Activated B cell treated with CpG ODN at 0.5 μM for 24 hours (primary cell): ENCODE measurements at places on chromosomes 3 and 15. TPM values are rescaled to one million over a fixed set of nuclear protein-coding genes. Genes with fewer than 3 reads are reported as not detected.

DNA sequence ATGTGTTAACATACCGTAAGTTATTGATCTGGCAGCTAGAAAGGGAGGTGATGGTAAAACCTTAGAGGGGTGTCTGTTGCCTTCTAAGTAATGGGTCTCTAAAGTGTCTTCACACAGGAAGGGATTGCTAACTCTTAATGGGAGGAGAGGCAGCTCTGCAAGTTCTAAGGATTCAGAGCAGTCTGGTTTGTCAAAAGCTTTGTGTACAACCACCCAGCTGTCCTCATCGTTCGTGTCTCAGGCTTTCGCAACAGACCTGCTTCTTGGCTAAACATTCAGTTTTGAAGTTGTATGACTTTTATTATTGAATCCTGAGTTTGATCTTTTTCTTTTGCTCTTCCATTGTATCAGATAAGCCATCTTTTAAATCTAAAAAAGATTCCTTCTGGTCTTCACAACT lies 404.9 kb downstream of the SQOR start:
- no peak for DNase-seq

GRCh38 chr15:62107571-62108121 lies 40.9 kb downstream of the C2CD4A start:
- no peak for DNase-seq

DNA sequence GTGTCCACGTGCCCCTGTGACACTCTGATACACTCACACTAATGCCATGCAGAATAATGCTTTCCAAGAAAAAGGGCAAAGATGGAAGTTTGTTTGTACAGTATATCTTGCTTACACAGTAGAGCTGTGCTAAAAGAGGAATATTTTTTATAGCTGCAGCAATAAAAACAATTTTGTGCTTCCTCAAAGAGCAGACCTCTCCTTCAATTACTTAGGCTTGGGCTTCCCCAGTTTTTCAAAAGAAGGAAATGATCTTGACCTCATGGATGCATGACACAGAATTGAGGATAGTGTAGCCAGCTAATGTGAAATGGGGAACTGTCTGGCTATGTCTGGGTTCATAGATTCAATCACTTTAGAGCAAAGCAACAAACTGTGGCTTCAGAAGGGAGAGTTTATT lies 137.4 kb downstream of the STT3B start:
- no peak for DNase-seq

- no peak for DNase-seq
Measured at GRCh38 chr3:70315021-70315420, 2.6 kb upstream of the MDFIC2 start.

DNA sequence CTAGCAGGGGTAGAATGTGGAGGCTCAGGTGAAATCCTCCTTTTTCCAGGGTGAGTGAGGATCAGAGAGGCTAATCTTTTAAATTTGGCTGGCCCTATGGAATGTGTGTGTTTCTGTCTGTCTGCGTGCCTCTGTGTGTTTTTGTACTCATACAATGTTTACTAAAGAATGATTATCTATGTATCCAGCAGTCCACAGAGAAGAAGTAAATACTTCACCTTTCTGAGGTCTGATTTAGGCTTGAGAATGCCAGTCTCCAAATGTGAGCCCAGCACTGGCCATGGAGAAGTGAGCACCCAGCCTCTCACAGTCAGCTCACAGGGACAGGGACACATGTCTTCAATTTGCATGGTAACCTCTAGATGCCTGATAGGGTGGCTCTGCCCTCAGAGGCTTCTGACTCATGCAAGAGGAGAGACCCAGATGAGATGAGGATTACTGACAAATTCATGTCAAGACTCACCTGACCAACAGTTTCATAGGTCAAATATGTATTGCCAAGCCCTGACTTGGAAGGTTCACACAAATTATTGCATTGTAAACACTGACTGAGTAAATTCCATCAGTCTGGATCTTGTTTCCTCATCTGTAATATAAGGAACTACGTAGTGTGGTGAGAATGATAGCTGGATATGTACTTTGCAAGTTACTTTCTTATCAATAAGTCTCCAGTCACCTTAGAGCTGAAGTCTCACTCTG lies 31.0 kb downstream of the ENTPD3 start:
- no peak for DNase-seq

DNA sequence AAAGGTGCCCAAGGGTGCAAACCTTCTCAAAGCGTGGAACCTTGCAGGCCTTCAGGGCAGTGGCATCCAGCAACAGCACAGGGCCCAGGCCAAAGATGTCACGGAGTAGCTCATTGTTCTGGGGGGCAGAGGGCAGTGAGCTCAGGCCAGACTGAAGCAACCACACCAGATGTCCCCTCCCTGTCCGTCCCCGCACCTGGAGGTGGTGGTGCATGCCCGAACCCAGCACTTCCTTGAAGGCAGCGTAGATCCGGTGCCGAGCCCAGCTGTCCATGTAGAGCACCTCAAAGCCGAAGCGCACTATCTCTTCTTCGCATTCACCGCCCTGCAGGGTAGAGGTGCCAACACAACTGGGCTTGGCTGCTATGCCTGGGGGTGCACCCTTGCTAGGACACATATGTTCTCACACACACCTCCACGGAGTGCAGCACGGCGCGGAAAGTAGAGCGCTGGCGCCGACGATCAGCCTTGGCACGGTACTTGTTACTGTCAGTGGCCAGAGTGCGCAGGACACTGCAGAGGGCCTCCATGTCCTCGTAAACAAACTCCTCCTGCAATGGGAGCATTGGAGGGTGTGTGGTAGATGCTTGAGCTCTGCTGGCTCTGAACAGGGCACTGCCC lies 3.7 kb downstream of the IFRD2 start:
- DNase-seq: no peak

DNA sequence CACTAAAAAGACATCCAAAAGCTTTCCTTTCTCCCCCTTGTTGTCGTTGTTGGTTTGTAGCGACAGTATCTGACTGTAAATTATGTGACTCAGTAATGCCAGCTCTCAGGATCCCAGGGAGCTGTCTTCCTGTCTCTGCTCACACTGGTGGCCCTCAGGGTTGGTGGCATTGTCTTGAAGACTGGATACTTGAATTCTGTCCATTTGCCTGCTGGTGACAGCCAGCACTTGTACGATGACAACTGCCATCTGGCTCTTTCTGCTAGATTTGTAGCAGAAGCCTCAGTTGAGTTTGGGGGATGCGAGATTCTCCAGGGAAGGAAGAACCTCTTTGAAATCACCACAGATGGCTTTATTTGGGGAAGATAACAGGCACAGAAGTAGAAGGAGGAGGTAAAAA lies 120.8 kb downstream of the ARPP21 start:
- no peak for DNase-seq

GRCh38 chr15:100383302-100384107 lies 41.7 kb upstream of the ADAMTS17 start:
- no peak for DNase-seq

DNA sequence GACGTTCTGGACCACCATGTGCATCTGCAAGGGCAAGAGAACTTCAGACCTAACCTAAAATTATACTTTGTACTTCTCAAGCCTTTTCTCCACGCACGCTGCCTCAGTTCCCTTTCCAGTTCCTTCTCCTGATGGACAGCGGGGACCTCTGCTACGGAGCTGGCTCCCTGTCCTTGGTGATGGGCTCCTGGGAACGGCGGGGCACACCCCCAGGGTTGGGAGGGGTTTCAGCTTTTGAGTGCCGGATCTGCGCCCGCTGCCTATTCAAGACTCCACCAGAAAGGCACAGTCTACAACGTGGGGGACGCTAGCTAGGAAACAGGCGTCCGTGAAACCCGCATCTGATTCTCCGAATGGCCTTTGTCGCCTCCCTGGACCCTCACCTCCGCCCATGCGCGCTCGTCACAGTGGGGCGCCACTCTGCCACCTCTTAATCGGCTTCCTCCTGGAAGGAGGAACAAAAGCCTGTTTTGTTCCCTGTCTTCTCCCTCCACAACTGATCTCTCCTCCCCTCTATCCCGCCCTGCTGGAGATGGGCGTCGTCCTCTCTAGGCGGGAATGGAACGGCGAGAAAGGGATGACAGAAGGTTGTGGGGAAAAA lies 2.2 kb downstream of the GPR149 start:
- DNase-seq: no peak

GRCh38 chr3:62876064-62876463 lies 848 bp upstream of the CADPS start:
- no peak for DNase-seq

DNA sequence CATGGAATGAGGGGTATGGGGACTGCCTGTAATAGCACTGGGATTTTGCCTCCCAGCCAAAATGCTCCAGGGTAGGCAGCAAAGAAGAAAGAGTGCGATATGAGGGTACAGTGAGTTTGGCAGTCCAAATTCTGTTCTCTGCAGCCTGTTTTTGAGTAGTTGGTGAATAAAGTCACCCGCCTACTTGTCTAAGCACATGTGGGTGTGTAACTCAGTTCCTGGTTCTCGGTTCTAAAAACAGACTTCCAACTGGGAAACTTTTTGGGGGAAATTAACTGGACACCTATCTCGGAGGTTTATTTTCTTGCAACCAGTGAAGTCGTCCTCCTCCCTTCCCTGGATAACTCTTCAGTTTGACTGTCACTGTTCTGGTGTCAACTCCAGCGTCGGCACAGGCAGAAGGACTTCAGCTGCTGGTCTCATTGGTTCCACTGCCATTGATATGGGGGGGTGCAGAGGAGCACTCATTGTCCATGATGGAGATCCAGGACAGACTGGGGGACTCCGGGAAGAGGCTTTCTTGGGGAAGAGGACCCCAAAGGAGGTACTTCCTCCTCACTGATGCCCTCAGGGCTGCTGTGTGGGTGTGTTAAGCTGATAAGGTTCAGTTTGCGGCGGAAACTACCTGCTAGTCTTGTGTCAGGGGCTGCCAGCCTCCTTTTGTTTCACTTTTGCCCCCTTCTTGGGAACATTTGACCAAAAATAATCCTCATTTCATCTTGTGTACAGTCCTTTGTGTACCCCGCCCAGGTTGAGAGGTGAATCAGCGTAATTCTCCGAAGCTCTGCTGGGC lies 13.2 kb downstream of the GHRL start:
- DNase-seq: no peak

- no peak for DNase-seq
Measured at GRCh38 chr3:170732660-170733245, 137.2 kb downstream of the RPL22L1 start.

DNA sequence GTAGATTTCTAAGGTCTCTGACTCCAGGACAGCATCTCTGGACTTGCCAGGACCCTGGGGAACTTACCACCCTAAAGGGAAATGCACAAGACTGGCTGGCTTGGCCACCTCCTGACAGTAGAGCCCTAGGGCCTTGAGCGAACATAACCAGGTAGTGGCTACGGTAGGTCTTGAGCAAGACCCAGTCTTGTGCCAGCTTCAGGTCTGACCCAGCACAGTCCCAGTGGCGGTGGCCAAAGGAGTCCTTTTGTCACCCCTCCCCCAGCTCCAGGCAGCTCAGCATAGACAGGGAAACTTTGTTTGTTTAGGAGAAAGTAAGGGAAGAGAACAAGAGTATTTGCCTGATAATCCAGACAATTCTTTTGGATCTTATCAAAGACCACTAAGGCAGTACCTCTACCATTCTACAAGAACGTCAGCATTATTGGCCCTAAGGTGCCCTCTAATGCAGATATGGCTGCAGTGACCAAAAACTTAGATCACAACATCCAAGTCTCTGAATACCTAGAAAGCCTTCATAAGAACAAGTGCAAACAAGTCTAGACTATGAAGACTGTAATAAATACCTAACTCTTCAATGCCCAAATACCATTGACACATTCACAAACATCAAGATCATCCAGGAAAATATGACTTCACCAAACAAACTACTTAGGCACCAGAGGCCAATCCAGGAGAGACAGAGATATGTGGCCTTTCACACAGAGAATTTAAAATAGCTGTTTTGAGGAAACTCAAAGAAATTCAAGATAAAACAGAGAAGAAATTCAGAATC lies 38.7 kb upstream of the FBN1 start:
- DNase-seq: no peak

GRCh38 chr3:165532851-165533250 lies 304.4 kb downstream of the BCHE start:
- DNase-seq: no peak

DNA sequence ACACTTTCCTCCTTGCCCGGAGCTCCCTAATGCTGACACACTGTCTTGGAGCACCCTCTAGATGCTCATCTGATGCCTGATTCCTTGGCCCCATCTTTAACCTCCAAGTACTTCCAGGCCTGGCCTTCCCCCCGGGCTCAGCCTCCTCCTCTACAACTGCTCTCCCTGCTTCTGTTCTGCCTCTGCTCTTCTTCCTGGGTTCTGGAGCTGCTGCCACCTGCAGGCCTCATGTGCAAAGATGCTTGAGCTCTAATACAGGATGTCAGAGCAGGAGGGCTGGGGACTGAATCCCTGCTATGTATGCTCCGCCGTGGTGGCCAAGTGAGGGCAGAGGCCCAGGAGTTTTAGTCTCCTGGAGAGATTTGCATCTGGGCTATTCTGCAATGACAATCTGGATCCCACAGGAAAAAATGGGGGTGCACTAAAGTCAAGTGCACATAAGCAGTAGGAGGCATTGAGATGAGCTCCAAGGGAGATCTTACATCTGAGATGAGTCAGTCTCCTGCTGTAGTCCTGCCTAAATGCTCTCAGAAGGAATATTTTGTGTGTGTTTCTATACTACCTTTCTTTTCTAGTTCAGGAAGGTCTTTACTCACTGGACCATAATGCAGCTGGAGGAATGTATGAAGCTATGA lies 296.3 kb downstream of the UACA start:
- DNase-seq: no peak

DNA sequence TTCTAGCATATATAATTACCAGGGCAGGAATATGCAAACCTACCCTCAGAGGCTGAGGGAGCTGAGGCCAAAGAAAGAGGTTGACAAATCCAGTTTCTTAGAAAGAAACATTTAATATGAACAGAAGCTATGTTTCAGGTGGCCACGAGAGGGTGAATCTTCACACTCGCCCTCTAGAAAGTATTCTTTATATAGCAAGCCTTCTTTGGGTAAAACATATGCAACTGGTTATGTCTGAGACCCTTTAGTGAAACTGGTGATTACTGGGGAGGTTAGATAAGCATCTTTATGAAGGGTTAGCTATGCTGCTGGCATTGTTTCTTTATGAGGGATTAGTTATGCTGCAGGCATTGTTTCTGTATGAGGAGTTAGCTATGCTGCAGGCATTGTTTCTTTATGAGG lies 50.7 kb upstream of the GOLGA6L2 start:
- no peak for DNase-seq

The XCR1 gene
- not detected in 2 replicates for total RNA-seq

The LZTFL1 gene
- total RNA-seq: 10.8 and 12.6 TPM in 2 replicates

The A4GNT gene
- not detected in 2 replicates for total RNA-seq

The CFAP44 gene
- 10.4 and 14.9 TPM in 2 replicates for total RNA-seq

The ASB14 gene
- not detected in 2 replicates for total RNA-seq

The USP19 gene
- 62.0 and 75.3 TPM in 2 replicates for total RNA-seq

The RLBP1 gene
- total RNA-seq: not detected in 2 replicates

The PARP6 gene
- total RNA-seq: 70.7 and 81.4 TPM in 2 replicates

The KCNH8 gene
- total RNA-seq: 1.3 and 1.5 TPM in 2 replicates

The ATP13A4 gene
- 3.4 TPM in 2 replicates for total RNA-seq

The NDN gene
- total RNA-seq: 0.17 TPM in 1 of 2 replicates, not detected in the other
